LoVo (cell line): ENCODE measurements at places on chromosomes 4 and X.
A peak's percentile ranks its signal among the peaks of the same experiment; 100 is the strongest.

GRCh38 chr4:108709234-108709633 lies 53.6 kb downstream of the ETNPPL start:
- DNase-seq, result no peak

DNA sequence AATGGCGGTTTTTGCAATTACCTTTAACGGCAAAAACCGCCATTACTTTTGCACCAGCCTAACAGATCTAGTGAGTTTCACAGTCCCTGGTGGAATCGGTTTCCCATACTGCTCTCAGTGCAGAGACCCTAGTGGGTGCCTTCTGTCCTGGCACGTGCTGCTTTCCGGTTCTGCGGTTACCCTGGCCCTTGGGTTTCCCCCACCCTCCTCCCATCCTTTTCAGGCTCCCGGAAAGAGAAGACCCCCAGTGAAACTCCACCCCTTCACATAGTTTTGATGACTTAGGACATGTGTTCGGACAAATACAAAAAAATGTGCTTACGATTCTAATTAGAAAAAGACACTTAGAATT lies 36.9 kb downstream of the NLGN3 start:
- no peak for DNase-seq

DNA sequence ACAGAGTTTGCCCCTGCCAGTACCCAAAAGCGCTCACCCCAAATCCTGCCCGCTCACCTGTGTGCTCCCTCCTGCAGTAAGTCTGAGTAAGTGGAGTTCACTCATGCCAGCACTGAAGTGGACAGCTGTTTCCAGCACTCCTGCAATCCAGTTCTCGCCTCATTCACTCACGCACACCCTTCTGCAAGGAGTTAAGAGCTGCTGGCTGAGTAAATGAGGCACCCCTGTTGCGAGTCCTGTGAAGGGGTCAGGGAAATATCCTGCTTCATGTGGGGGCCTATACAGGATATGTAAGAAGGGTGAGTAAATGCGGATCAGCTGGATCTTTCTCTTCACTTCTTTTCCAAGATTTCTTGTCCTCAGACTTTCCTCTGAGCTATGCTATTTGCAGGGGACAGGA lies 23.5 kb downstream of the CXCL8 start:
- no peak for DNase-seq

- no peak for DNase-seq
Measured at GRCh38 chrX:69900491-69900890, 149.2 kb downstream of the AWAT2 start.

DNA sequence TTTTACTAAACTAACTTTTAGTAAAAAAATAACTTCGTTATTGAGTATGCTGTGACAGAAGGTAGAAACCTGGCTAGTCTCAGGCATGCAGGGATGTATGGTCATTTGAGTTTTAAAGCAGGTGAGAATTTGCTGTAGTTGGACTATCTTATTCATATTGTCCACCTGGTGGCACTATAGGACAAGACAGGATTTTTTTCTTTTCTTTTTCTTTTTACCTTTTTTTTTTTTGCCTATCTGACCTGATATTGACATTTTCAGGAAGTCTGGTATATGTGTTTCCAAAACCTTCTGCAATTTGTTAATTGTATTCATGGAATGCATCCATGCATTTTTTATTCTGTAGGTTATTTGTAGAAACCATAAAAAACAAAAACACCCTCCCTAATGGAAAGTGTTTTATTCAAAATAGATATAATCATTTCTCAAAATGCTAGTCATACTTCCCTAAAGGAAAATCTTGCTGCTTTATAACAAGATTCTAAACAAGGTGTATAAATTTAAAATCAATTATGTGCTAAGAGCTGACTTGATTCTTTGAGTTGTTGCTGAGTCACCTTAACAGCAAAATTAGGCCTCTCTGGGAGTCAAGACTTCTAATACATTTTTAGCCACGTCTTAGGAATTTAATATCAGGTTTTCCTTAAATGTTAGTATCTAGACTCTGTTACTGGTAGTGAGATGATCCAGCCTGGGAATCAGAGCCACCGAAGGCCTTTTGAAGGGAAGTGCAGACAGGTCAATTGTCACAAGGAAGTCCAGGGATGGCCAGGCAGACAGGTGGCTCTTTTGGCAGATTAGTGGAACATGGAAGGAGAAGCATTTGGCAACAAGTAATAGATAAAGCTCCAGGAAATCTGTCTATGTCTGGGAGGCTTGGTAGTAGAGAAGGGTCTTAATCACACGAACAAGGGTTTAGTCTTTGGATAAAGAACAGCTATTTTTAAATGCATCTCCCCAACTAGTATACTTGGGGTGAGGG lies 201.3 kb upstream of the GNPDA2 start:
- peak; percentile 21 for DNase-seq

DNA sequence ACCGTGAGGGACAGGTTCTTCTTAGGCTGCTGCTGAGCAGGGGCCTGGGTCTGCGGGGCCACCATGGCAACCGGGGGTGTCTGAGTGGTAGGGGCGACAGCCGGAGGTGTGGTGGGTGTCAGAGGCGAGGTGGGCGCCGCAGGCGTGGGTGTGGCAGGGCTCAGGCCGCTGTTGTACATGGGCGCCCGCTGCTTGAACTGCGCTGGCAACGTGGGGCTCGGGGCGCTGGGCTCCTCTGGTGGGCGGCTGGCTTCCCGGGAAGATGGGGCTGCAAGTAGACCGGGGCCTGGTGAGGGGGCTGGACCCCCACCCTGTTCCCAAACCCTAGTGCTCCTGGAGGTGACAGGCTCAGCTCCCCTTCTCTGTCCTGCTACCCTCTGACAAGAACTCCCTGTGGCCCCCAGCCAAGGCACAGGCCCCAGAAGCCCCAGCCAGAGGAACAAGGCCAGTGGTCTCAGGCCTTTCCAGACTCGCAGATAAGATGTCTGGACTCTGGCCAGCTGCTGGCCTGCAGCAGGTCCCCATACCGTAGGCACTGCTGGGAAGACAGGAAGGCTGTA lies 24.8 kb downstream of the NELFA start:
- no peak for DNase-seq

DNA sequence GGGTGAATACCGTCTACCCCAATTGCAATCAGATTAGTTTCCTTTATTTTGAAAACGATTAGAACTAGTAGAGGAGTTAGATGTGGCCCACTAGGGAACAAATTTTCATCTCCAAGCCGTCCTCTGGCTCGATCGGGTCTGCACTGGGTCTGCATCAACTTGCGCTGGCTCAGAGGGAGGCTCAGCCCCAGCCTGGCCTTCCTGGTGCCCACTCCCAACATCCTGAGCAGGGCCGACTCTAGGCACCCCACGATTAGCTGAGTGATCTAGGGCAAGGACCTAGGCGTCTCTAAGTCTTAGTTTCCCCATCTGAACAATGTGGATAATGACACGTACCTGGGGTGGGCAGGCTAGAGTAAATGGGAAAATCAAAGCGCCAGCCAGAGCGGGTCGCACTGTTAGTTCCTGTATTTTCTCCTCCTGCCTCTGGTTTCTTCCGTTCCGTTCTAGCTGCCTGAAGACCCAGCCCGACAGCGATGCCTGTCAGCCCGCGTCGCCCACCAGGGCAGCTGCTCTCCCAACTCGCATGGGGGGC lies 7.7 kb upstream of the HAND2 start:
- no peak for DNase-seq

DNA sequence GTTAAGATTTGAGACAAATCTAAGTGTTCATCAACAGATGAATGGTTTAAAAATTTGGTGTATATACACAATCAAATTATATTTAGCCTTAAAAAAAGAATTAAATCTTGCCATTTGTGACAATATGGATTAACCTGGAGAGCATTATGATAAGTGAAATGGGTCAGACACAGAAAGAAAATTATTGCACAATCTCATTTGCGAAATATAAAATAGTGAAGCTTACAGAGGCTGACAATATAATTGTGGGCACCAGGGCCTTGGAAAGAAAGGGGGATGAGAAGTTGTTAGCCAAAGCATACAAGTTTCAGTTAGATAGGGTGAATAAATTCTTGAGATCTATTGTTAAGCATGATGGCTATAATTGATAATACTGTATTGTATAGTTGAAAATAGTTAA lies 883.0 kb downstream of the TECRL start:
- DNase-seq, result no peak

DNA sequence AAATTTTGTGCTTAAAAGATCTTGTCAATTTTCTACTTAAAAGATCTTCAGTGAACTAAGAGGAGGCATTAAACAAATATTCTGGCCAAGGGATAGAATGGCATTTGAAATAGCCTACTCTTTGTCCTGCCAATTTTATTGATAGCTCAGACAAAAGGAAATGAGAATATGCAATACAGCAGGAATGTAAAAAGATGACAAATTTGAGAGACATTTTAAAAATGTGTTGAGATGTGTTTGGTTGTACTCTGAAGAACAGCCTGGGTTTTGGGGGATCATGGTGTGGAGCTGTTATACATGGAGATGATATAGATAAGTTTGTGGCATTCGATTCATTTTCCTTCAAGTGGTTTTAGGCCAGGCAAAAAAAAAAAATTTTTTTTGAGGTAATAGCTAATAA lies 11.6 kb upstream of the MAD2L1 start:
- DNase-seq, result no peak

GRCh38 chr4:172819353-172819752 lies 349.3 kb upstream of the GALNT7 start:
- no peak for DNase-seq

- DNase-seq, result no peak
Measured at GRCh38 chr4:141789716-141790115, 153.3 kb downstream of the IL15 start.

DNA sequence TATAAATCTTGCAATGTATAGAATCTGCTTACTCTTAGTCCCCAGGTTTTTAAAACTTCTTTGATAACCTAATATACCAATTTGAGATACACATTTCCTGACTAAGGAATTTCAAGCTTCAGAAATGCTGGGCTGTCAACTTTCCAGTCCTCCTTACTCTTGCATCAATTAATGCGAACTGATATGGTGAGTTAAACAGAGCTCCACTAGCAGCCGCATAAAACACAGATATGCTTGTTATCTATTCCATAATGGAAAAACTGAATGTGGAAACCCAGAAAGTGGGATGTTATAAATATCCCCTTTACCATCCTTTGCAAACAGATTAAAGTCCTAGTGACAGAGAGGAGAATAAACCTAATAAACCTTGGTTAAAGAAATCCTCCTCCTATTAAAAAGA lies 1913.7 kb downstream of the STIM2 start:
- no peak for DNase-seq

DNA sequence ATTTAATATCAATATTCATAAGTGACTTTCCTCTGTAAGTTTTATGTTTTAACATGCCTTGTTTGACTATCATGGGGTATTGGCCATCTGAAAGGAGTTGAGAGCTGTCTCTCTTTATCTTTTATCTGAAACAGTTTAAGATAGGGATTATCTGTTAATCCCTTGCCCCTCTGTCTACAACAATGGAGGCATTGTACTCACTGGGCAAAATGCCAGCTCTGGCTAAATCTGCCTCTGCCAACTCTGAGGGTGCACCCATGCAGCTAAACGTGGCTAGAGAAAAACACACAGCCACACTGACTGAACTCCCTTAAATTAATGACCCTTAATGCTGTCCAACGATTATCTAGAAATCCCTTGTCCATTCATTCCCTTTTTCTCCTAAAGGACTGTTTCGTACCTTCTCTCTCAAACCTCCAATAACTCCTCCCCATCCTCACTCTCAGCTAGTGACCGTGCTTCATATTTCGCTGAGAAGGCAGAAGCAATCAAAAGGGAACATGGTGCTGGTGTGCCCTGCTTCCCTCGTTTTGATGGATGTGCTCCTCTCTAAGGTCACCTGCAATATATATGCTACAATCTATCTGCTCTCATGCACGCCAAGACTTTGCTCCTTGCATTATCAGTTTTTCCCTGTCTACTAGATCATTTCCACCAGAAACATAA lies 10.3 kb downstream of the PHKA2 start:
- peak; percentile 41 for DNase-seq

DNA sequence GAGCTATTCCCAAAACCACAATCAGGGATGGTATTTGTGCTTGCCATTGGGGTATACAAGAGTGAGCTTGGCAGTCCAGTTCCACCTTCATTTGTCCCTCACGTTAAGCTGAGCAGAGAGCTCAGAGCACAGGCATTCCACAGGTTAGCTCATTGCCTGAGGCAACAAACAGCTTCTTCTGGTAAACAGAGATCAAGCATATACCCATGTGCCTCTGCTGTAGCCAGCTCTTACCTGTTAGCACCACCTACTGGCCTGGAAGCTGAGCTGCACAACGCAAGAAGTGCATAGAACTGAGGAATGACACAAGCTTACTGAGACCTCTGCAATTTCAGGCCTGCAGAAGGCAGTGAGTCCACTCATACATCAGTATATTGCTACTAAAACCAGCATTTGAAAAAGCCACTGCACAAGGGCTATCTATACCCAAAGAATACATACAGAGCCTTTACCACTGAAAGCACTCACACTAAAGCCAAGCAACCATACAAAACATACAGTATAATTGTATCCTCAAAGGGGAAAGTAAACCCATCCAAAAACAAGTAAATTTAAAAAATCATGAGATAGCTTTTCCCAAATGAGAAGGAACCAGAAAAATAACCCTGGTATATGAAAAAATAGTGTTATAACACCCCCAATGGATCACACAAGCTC lies 258.3 kb upstream of the GABRA2 start:
- DNase-seq, result peak; percentile 29

DNA sequence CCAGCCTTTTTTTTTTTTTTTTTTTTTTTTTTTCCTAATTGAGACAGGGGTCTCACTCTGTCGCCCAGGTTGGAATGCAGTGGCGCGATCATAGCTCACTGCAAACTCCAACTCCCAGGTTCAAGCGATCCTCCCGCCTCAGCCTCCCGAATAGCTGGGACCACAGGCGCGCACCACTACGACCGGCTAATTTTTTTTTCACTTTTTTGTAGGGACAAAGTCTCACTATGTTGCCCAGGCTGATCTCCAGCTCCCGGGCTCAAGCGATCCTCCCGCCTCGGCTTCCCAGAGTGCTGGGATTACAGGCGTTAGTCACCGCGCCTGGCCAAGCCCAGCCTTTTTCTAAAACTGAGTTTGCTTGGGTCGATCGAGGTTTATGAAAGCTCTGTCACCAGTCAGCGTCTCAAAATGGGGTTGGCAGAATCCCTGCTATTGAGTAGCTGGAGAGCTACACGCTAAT lies 1.3 kb upstream of the OTUD5 start:
- DNase-seq, result peak; percentile 37

DNA sequence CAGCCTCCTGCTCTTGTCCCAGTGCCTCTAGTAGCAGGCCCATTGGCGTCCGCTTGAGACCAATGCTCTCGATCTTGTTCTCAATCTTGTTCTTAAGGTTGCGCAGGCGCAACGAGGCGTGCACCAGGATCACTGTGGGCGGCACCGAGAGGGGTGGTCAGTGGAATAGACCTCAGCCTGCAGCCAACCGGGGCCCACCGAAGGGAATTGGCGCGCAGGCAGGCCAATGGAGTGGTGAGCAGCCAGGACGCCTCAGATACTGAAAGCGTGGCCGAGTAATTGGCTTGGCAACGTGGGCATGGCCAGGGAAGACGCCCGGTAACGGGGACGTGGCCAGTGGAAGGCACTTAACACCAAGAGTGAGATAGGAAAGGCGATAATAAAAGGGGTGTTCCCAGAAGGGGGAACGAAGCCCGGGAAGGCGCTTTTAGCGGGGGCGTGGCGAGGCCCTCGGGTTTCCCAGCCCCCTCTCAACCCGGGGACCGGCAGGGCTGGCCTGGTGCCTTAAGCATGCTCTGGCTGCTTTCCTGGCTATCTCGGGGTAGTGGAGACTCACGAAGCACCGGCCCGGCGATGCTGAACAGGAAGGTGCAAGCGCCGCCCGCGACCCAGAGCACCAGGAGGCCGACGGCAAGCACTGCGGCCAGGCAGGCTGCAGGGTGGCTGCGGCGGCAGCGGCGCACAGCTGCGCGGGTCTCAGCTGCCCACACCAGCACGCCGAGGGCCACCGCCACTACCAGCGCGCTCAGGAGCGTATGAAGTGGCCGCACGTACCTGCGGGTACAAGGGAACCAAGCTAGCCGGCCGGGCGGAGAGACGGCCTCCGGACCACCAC lies 1.7 kb downstream of the PRAF2 start:
- DNase-seq, result no peak
